ENCODE measurements at places on chromosomes 12 and 14.

GRCh38 chr12:119613319-119613936 lies 19.9 kb downstream of the TMEM233 start:
- no peak for DNase-seq

DNA sequence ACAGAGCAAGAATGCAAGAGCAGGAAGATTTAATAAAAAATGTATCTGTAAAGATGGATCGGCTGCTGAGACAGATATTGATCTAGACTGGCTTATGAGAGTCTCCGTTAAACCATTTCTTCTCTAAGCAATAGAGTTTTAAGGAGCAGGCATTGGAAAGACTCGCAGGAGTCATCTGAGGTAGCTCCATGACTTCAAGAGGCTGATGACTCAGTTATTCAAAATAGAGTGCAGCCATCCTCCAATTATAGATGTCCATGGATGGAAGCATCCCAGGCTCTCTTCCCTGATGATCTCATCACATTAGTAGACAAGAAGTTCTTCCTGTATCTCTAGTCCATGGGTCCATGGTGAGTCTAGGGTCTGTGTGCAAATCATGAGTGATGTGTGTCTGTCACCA lies 638.3 kb upstream of the TMEM132C start:
- DNase-seq, result no peak

DNA sequence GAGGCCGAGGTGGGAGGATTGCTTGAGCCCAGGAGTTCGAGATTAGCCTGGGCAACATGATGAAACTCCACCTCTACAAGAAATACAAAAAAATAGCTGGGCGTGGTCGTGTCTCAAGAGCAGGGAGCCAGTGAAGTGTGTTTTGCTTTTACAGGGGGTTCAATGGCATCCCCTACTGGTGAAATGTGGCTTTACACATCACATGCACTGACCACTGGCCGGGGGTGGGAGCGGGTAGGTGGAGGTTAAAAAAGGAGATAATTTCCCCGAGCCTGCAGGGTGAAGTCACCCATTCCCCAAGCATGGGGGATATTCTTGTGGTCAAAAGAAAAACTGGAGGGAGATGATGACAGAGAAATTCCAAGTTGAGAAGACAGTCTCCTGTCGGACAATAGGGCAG lies 63.6 kb upstream of the PWP1 start:
- no peak for DNase-seq

- peak; percentile 26 for DNase-seq
These were observed 103.1 kb downstream of the EML1 start for GRCh38 chr14:99896361-99896760.

DNA sequence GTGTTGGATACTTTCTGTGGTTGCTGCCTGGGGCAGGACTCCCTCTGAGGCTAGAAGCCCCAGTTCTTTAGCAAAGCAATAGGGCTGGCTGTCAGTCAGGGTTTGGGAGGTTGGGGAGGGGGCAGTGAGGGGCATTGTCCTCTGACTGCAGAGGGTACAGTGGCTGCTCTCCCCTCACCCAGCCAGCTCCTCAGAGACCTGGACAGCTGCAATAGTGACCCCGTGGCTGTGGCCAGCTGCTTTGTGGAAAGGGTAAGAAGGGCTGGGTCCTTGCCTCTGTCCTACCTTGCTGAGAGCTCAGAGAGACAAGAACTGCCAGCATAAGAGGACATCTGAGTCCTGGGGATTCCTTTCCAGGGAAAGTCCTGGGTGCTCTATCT lies 25.8 kb downstream of the PLEKHG3 start:
- DNase-seq, result no peak

DNA sequence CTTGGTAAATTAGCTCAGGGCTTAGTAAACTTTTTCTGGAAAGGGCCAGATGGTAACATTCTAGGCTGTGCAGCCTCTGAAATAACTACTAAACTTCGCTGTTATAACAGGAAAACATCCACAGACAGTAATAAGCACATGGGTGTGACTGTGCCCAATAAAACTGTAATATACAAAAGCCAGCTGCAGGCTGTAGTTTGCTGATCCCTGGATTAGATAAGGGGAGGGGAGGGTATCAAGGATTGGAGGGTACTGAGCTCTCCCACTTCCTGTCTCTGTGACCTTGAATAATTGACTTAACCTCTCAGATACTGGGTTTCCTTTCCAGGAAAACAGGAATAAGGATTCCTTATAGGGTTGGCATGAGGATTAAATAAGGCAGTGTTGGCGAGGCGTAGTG lies 81.2 kb downstream of the CCDC60 start:
- no peak for DNase-seq

GRCh38 chr12:6132496-6132895 lies 8.0 kb upstream of the VWF start:
- no peak for DNase-seq

- DNase-seq, result no peak
These were observed 32.1 kb downstream of the GPHN start for GRCh38 chr14:66540038-66540437.

DNA sequence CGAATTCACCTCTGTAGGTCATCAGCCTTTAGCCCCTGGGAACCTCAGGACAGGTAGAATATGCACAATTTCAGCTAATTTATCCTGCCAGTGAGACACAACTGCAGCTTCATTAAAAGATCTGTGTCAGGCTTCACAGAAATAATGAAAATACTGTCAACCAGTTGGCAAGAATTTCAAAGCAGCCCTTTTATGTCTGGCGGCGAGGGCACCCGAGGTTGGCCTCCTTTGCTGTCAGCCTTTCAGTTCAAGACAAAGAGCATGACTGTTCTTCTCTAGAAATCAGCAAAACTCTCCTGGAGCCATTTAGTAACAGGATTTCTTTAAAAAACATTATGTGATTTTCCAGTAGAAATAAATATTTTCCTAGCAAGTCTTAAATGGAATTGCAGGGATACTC lies 75.9 kb downstream of the BBS10 start:
- DNase-seq, result no peak

GRCh38 chr12:3740480-3741231 lies 12.3 kb downstream of the CRACR2A start:
- no peak for DNase-seq

GRCh38 chr14:90613453-90613852 lies 202.8 kb downstream of the TTC7B start:
- DNase-seq, result no peak

DNA sequence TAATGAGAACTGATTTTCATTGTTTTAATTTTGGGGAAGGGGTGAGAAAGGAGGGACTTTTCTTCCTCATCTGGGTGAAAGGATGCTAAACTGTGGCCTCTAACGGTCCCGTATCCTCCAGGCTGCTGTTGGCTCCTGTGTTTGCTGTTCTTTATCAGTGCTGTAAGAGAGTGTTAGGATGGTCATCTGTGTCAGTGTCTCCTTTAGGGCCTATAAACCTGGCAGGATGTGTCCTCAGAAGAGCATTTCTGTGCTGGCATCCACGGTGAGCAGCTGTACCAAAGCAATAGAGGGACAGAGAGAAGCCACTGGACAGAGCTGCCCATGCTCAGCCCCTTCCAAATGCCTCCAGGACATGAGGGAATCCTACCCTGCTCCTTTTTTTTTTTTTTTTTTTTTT lies 253.1 kb downstream of the ZFP36L1 start:
- no peak for DNase-seq

DNA sequence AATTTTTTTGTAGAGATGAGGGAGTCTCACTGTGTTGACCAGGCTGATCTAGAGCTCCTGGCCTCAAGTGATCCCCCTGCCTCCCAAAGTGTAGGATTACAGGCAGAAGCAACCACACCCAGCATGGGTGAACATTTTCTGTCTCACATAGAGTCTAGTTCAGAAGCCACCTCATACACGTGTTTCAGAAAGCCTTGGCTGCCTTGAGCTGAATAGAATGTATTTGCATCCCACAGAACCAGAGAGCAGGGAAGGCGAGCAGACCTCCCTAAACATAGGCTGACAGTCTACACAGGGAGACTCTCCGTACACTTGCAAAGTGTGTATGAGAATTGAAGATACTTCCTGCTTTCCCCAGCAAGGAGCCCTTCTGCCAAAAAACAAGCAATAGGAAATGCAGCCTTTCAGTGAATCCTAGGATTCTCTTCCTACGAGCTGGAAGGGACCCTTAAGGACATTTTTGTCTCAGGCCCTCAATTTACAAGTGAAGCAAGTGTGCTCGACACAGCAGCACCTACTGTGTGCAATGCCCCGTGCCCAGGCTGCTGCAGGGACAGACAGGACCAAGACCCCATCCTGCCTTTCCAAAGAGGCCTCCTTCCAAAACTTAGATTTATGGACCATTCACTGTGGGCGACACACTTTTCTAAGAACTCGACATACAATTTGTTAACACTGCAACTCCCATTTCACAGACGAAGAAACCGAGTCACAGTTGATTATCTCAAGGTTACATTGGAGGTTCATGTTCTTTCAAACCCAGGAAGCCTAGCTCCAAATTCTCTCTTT lies 11.2 kb downstream of the NUAK1 start:
- DNase-seq, result no peak

DNA sequence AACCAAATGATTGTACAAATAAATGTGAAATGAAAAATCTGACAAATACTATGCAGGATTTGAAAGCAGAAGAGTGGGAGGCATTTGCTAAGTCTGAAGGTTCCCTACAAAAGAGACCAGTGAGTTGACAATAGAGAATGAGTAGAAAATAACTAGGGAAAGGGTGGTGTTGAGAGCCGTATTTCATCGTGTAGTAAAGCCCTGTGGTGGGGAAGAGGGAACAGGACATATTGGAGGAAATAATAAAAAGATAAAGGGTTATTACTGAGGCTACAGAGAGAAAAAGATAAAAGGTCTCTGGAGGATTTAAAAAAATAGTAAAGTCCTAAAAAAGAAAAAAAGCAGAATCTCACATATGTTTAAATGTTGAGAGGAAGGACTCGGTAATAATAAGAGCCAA lies 268.8 kb downstream of the DUSP6 start:
- DNase-seq, result no peak

GRCh38 chr12:13534242-13534641 lies 337.7 kb downstream of the EMP1 start:
- no peak for DNase-seq

- DNase-seq, result no peak
These were observed 234.2 kb downstream of the TTC8 start for GRCh38 chr14:89058697-89059096.

- no peak for DNase-seq
These were observed 28.8 kb downstream of the PROX2 start for GRCh38 chr14:74846968-74847665.

- peak; percentile 21 for DNase-seq
These were observed 31.9 kb upstream of the ZFP36L1 start for GRCh38 chr14:68824517-68825347.

DNA sequence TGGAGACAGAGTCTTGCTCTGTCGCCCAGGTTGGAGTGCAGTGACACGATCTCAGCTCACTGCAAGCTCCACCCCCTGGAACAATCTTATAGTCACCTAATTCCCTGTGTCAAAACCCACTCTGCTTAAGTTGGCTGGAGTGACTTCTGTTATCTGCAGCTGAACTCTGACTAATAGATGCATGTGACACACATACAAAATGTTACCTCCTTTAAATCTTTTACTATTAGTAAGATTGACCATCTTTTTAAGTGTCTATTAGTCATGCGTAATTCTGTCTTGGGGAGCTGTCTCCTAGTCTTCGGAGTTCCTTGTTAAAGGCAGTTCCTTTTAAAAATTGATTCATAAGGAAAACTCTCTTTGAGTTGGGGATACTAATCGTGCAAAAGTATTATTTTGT lies 7.4 kb downstream of the IFI27L1 start:
- no peak for DNase-seq

DNA sequence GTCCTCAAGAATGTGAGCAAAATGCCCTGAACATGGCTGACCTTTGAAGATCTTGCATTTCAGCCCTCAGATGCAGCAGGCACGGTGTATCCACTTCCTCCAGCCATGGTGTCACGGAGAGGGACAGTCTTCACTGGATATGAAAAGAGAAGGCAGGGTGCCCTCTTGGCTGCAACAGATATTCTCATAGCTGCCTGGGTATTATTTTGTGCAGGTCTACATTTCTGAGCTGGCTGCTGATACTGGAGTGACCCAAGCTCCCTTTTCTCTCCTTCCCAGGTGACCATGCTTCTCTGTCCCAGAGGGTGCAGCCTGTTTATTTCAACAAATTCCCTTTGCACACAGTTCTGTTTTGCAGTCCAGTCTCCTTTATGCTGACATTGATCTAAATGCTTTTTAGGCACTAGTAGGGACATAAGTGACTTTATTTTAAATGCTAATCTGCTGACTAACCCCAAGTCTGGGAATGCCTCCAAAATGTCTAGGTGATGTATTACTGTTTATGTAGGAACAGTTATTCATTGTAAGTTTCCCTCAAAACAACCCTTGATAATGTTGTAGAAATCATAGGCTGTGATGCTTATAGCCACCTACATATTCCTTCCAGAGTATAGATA lies 17.4 kb upstream of the PYGL start:
- DNase-seq, result no peak

DNA sequence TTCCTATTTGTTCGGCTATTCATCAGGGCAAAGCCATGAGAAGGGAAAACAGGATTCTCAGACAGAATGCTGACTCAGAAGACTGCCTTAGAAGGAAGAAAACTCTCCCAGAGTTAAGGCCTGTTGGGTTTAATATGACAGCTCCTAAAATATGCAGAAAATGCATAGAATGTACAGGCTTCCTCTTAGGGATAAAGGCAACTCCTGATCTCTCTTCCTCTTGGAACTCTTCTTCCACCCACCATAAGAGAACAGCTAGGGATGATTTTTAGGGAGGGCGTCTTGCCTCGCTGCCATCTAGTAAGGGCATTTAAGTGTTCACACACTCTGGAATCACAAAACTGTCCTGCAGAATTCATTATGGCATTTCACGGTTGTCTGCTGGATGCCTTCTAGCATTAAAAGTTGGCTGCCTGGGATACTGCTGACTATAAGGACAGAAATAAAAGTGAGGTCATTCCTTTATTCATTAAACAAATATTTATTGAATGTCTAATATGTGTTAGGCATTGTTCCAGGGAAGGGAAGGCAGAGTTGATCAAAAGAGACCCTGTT lies 73.7 kb downstream of the DCAF5 start:
- no peak for DNase-seq

GRCh38 chr14:95667249-95667693 lies 19.0 kb upstream of the TCL1B start:
- no peak for DNase-seq

GRCh38 chr14:39034481-39035296 lies 68.3 kb downstream of the SEC23A start:
- DNase-seq, result no peak
